ENCODE measurements at places on chromosomes 3 and 15.

DNA sequence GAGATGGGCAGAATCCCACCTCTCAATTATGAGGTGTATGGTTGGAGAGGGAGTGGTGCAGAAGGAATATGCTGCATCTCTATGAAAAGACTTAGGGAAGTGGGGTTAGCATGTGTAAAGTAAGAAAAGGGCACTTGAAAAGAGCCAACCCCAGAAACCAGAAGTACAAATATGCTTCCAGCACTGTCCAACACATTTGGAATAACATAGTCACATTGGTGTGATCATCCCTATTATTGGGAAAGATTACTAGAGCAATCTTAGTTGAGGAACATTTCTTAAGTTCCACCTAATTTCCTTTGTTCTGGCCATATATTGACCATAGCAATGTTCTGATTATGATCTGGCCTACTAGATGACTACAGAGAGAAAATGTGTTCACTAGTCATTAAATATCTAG is 34.3 kb downstream of the HMG20A start:
- no peak for DNase-seq

DNA sequence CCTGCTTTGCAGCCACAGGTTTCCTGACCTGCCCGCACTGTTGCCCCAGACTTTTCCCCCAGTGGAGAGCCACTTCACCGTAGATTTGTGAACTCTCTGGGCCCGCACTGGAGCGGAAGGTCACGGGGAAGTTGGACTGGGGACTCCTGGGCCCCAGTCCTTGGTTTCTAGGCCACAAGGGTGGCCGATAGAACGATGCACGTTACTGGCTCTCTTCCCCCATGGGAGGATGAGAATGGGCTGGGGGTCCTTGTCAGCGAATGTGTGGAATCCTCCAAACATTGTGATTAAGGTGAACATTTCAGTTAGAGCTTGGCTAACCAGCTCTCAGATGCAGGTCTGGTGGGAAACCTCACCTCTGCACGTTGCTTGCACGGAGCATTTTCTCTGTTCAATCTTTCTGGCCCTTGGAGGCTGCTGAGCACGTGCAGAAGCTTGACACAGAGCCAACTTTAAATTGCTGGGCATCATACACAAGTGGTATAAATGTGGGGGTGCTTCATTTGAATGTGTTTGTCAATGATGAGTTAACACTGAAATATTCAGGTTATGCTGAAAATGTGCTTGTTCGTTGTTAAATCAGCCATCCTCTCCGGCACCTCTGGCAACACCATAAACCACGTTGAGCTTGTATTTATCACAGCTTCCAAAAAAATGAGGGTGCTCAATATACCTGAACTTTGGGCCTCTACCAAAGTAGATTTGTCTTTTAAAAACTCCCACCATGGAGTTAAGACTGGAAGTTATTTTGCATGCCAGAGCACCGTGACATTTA is 976 bp downstream of the DIS3L start:
- peak; percentile 11 for DNase-seq

DNA sequence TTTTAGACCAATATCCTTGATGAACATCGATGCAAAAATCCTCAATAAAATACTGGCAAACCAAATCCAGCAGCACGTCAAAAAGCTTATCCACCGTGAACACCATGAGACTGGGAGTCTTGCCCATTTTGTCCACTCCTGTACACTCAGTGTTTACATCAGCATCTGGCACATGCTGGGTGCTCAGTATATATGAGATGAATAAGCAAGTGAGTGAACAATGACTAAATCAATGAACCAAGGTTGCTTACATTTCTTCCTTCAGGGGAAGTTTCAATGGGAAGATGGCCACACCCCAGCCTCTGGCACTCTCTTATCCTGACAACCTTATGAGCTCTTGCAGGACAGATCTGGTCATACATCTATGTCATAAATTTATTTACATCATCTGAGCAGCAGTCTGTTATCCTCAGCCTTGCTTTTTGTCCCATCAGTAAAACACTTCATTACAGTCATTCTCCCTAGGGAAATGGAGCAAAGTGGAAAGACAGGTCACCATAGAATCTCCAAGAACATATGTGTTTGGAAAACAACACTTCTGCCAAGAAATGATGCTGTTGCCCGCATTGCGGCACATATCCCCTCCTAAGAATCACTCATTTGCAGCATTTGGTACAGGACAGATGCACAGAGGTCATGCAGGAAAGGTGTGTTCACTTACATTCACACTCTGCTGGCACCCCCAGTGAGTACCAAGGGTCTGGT is 171.8 kb upstream of the EIF1B start:
- DNase-seq, result no peak

DNA sequence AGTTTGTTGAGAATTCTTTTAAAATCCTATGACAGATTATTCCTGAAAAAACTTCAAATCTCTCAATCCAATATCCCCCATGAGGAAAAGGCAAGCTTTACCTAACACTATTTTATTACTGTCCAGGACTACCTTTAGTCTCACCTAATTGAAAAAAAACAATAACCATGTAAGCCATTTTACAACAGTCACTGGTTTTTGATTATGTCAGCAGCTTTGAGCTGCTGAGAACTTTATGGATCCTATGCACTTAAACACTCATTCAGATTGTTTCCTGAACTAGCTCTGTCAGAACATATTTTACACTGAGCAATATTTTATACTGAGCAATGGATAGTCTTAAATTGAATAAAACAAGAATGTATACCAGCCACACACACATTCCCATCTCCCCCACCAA is 79.9 kb downstream of the ZBBX start:
- DNase-seq, result no peak

DNA sequence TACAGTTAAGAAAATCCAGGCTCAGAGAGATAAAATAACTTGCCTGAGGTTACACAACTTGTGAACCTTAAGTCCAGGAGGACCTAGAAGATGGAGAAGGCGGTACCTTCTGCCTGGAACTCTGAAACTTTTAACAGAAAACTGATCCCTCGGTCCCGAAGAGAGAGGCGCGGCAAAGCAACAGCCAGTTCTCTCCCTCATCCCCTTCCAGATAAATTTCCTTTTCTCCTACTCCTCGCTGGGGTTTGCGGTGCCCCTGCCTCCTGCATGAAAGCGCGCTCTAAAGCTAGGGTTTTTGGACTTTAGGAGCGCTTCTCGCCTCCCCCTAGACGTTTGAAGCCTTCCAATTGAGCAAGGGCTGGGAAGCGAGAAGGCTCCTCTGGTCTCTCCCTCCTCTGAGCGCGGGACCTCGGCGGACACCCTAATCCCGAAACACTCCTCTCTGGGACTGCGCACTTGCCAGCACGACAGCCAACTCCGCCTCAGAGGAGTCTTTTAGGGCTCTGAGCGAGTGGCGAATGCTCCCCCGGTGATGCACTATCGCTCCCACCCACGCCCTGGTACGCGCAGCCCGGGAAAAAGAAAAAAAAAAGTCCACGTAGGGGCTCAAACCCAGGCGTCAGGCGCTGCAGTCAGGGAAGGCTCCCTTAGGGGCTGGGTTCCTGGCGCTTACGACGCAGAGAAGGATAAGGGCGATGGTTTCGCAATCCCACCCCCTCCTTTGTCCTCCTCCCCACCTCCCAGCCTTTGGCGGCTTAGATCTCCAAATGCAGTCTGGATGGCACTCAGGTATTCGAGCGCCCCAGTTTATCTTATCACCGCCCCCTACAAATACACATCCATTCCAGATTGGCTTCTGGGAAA is 7.9 kb upstream of the EOMES start:
- DNase-seq, result no peak

DNA sequence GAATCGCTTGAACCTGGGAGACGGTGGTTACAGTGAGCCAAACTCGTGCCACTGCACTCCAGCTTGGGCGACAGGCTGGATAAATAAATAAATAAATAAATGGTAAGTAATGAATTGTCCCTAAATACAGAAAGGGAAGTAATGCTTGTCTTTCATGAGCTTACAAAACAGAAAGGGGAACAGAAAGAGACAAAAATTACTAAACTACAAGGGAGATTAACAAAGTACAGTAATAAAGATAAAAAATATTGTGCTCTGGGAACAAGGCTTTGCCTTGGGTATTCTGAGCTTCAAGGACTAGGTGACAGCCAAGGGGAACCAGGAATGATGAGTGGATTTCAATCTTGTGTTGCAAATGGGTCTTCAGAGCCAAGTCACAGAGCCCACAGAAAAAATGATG is 9.2 kb upstream of the HLTF start:
- DNase-seq, result no peak

DNA sequence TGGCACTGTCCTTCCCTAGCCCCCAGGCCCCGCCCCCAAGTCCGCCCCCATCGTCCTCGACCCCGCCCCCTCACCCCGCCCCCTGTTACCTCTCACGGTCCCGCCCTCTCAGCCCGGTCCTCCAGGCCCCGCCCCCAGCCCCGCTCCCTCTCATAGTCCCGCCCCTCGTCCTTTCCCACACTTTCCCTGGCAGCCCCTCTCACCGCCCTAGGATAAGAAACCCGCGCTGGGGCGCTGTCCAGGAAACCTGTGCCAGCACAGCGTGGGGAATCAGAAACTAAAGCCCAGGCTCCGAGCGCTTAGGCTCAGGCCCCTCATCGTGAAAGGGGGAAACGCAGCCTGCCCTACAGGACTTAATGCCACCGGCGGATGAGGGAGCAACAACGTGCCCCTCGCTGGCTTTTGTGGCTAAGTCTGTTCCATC is 20.9 kb downstream of the TRPM1 start:
- no peak for DNase-seq

DNA sequence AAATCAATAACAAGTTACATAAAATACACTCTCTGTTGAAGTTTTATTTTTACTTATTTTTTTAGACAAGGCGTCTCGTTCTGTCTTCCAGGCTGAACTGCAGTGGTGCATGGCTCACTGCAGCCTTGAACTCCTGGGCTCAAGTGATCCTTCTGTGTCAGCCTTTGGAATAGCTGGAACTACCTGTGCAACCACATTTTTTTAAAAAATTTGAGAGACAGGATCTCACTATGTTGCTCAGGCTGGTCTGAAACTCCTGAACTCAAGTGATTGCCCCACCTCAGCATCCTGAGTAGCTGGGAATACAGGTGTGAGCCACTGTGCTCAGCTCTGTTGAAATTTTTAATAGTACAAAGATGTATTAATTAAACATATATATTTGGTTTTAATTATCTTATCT is 614.3 kb upstream of the ARRDC4 start:
- no peak for DNase-seq

- no peak for DNase-seq
Measured at GRCh38 chr3:46271209-46271745, 29.0 kb downstream of the CCR3 start.

DNA sequence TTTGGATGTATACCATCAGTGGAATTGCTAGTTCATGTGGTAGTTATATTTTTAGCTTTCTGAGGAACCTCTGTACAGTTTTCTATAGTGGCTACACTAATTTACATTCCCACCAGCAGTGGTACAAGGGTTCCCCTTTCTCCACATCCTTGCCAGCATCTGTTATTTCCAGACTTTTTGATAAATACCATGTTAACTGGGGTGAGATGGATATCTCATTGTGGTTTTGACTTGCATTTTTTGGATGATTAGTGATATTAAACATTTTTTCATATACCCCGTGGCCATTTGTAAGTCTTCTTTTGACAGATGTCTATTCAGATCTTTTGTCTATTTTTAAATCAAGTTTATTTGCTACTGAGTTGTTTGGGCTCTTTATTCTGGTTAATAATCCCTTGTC is 455.6 kb upstream of the RARB start:
- no peak for DNase-seq

DNA sequence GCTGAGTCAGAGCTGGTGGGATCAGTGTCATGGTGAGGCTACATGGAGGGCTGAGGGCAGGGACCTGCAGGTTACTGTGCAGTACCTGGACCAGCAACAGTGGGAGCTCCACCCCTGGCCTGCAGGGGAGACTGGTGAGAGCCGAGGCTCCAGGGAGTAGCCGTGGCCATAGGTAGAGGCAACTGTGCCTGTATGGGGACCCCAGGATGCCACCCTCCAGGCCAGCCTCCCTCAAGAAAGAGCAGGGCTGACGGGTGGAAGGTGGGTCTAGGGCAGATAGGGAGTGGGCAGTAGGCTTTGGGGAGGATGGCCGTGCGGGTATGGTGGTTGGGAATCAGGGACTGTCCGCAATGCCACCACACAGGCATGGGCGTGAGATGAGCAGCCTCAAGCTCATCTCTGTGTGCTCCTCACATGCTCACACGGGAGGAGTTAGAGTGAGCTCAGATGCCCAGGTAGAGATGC is 35.5 kb downstream of the FBLN2 start:
- DNase-seq, result no peak

- DNase-seq, result no peak
Measured at GRCh38 chr3:187031934-187032333, 101.6 kb downstream of the ST6GAL1 start.

- no peak for DNase-seq
Measured at GRCh38 chr15:70586241-70586640, 177.1 kb downstream of the UACA start.

GRCh38 chr3:58837141-58837843 is 170.7 kb upstream of the FAM3D start:
- DNase-seq, result no peak

DNA sequence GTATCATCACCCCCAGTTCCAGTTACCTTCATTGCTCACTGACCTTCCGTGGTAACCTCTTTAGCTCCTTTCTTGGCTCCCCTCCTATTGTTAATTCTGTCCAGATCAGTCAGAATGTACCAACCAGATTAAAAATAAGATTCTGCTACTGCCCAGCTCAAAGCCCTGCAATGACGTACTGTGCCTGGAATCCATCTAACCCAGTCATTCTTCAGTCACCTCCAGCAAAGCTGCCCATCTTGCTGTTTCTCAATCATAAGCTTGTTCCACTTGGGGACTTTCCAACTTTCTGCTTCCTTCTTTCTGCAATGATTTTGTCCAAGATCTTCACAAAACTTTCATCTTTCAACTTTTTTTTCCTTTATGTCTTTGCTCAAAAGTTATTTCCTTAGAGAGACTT is 512.0 kb upstream of the ZNF385D start:
- DNase-seq, result no peak

- no peak for DNase-seq
Measured at GRCh38 chr15:99169769-99170311, 65.0 kb downstream of the SYNM start.

- DNase-seq, result no peak
Measured at GRCh38 chr3:17551333-17551732, 191.1 kb downstream of the TBC1D5 start.

DNA sequence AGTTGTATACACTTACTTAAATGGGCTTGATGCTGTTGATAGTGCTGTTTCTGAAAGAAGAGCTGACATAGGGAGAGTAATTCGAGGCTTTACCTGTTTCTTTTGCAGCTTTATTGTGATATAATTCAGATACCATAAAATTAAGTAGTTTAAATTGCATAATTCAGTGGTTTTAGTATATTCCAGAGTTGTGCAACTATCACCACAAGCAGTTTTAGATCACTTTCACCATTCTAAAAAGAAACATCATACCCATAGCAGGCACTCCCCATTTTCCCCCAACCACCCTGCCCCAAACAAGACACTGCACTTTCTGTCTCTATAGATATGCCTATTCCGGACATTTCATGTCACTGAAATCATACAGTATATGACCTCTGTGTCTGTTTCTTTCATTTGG is 98.5 kb downstream of the MTHFS start:
- DNase-seq, result no peak

- no peak for DNase-seq
Measured at GRCh38 chr15:64275934-64276333, 80.0 kb downstream of the CSNK1G1 start.

GRCh38 chr15:77144492-77145070 is 73.7 kb upstream of the TSPAN3 start:
- DNase-seq, result no peak

Measured in NCI-H1417 treated with DMSO at 0.1 percent for 48 hours (cell line).